Activated CD4-positive, CD25-positive, alpha-beta regulatory T cell treated with anti-CD3 and anti-CD28 coated beads, Interleukin-2, amount 50 U/mL, for 24 hours (primary cell): ENCODE measurements at places on chromosomes 12 and 14.

- no peak for ATAC-seq
Measured at GRCh38 chr12:123075087-123075645, 75.7 kb downstream of the PITPNM2 start.

- no peak for ATAC-seq
Measured at GRCh38 chr12:106109168-106109910, 29.4 kb downstream of the NUAK1 start.

GRCh38 chr12:105443802-105444652 lies 113.5 kb downstream of the C12orf75 start:
- no peak for ATAC-seq

DNA sequence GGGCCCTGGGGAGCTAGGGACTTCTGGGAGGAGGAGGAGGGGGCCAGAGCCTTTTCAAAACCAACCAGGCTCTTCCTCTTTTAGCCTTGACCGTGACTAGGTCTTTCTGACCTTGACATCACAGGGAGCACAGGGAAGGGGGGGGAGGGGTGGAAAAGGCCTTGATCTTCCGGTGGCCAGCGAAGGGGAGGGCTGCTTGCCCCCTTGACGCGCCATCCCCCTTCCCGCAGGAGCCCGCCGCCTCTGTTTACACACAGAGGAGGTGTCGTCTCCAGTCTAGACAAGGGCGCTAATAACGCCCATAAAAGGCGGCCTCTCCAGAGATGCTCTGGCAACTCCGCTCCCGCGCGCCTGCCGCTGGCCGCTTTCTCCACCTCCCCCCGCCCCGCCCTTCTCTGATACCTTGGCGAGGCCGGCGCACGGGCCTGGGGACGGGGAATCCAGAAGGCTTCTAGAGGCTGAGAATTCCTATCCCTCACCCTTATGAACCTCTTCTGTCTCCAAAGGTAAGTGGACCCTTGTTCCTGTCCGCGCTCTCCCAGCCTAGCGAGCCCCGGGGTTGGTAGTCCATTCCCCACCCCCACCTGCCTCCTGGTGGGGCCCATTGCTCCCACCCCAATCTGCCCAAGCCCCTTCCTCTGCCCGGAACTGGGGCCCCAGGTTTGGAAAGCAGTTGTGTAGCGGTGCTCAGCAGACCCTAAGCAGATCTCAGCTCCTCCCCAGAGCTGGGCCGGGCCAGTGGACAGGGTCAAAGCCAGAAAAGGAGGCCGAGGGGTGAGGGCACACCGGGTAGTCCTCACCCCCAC lies 4.9 kb upstream of the HOXC12 start:
- no peak for ATAC-seq

DNA sequence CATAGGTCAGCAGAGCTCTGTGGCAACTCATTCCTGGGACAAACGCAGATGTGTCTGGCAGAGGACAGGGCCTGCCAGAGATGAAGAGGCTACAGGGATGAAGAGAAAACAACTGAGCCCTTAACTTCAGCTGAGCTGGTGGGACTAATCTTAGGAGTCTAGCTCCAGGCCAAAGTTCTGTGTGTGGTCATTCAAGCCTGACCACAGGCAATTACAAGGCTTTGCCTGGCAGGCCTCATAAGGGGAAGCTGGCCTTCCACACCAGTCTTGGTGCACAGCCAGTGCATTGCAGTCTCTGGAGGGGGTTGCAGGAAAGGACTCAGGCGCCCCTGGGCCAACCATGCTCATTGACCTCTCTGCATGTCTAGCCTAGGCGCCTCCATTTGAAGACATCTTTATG lies 127.6 kb upstream of the DAAM1 start:
- no peak for ATAC-seq

DNA sequence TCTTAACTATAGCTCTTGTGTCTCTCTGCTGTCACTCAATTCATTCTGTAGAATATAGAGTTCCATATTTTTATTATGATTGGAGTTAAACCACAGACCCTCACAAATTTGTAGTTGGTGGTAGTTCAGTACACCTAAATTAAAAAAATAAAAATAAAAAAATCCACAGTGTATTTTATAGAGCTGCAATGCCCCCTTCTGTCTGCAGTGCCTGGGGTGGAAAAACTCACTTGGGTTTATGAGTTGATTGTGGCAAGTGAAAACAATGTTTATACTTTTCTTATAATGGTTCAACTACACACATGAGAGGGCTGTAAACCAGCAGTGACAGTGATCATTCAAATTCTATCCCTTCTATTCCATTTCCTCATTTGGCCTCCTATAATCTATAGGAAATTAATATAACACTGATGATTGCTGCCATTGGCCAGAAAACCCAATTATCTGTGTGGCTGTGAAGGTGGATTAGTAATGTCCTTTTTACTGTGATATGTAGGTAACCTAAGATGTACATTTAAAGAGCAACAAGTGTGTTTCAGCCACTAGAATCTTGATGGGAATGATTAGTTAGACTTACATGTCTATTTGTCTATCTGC lies 166.9 kb upstream of the LRIG3 start:
- no peak for ATAC-seq

DNA sequence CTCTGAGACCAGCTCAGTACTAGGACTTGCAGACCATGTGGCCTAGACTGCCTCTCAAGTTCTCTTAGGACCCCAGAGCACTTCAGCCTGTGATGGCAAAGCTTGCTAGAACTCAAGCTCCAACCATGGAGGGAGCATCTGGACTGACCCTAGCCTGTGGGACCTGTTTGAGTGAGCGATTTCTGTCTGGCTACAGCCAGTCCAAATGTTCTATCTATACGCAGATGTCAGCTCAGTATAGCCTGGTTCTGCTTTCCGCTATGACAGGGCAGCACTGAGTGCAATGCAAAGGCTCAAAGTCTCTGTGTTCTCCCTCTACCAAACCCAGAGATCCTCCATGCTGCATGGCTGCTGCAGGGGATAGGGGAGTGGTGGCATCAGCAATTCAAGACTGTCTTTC lies 20.7 kb upstream of the PPM1H start:
- ATAC-seq = no peak

DNA sequence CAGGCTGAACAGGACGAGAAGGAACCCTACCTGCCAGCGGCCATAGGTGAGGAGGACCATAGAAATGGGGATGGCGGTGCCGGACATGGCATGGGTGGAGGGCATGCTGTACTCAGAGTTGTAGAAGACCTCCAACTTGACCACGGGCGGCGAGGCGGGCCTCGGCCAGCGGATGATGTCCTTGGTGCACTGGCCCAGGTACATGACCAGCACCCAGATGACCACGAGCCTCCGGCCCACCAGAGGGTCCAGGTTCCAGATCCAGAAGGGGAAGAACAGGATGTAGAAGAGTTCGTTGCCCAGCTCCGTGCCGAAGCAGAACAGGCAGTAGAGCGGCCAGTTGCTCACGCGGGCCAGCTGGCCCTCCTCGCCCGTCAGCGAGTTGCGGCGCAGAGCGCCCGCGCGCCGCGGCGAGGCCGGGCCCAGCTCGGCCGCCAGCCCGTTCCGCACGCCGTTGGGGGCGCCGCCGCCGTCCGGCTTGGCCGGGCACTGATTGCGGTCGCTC lies 582 bp downstream of the SGPP1 start:
- peak; percentile 37 for ATAC-seq

DNA sequence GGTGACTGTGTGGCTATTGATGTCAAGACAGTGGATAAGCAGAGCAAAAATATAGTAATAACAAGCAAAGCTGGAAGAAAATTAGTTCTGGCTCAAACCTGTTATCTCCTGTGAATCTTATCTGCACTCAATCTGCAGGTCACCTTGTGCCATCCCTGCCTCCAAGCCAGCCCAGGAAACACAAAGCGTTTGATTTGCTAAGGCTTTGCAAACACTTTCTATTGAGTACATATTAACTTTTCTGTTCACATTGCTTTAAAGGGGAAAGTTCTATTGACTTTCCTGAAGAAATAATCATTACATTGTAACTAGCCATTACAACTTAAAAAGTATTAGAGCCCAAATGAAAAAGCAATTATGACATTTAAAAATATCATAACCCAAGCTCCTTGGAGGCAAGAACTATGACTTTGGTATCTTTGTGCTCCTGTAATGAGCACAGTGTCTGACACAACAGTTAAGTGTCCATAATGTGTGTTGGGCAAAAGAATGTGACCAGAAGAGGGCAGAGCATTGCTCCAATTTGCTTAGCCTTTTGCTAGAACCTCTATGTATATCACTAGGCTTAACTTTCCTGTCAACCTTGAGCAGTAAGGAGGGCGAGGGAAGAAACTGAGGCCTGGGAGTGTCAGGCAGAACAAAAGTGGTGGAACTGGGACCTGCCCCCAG lies 24.7 kb downstream of the SERPINA3 start:
- no peak for ATAC-seq

- ATAC-seq = no peak
Measured at GRCh38 chr12:38759621-38760020, 145.8 kb downstream of the CPNE8 start.

DNA sequence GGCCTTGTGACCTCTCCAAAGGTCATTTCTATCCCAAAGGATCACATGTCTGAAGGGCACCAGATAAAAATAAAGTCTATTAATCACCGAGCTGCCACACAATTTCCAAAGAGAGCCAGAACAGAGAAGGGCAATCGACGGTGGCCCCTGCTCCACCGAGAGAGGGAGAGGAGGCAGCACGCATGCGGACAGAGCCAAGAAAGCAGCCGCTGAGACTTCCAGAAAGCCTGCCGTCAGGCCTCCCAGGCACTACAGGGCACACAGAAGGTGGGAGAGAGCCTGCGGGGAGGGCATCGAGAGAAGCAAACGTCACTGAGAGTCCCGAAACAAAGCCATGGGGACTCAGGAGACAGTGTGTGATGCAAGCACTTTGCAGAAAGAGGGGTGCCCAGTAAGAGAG lies 182.0 kb downstream of the DPF3 start:
- no peak for ATAC-seq

- peak; percentile 71 for ATAC-seq
Measured at GRCh38 chr12:110577864-110578693, 5.0 kb downstream of the PPTC7 start.

DNA sequence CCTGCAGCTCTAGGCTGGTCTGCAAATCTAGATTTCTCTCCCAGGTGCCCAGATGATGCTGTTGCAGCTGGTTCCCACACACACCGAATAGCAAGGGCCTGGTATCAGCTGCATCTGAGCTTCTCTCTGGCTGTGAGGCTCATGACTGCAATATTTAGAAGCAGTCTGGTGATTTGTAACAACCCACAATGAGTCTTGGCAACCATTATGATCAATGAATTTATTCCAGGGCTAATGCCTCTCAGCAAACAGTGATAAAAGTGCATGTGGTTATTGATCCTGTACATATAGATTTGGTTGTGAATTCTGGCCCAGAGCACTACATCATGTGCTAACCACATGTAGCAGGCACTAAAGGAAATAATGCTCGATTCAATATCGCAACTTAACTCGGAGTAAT lies 114.3 kb downstream of the ASCL4 start:
- ATAC-seq = no peak

DNA sequence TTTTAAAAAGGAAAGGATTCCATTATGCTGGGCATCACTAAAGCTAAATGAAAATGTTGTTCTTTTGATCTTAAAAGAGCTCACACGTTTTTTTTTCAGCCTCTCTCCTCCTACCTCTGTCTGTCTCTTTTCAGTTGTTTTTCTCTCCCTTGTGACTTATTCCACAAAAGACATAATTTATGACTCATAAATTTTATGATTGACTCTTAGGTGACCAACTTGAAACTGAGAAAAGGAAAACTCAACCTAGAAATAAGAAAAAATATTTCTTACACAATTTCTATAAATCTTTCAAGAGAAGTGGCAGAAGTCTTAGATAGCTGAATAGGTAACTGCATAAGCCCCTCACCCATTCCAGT lies 227.7 kb upstream of the DDHD1 start:
- ATAC-seq = no peak

DNA sequence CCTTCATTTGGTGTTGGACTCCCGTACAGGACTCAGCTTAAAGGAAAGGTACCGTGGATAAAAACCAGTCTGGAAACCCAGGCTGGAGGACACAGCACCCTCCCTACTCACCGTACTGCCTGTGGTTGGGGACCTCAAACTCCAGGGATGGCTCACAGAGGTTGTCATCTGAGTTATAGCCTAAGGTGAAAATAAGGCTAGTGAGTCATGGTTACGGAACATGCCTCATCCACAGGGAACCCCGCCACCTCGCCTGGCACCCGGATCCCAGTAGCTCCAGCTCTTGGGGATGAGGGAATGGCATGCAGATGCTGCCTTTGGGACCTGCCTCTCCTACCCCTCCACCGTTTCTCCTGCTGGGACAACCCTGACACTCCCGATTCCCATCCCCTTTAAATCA lies 36.8 kb upstream of the GPR68 start:
- ATAC-seq = no peak

DNA sequence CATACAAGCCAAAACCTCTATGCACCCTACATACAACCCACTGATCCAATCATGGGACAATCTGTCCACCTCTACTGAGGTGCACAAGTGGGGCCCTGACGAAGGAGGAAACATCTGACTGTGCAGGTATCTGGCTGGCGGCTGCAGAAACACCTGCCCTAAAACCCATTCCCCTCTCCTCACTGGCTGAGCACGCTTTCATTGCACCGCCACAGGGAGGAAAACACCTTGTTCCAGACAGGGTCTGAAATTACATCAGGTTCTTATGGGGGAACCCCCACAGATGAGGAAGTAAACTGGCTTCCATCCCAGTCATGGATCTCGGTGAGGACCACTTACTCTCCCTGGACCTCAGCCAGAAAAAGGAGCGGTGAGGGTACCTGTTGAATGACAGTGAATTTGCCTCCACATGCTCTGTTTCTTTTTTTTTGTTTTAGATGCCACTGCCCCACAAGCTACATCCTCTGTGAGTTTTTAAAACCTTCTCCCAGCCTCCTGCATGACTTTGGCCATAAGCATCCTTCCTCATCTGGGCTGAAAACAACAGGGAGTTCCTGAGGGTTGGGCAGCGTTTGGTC lies 23.8 kb upstream of the DGLUCY start:
- no peak for ATAC-seq

GRCh38 chr14:35121026-35121886 lies 534 bp downstream of the PPP2R3C start:
- ATAC-seq = no peak

GRCh38 chr14:69999261-69999674 lies 120.1 kb downstream of the SMOC1 start:
- no peak for ATAC-seq

GRCh38 chr14:98956661-98957060 lies 315.3 kb downstream of the BCL11B start:
- no peak for ATAC-seq

- no peak for ATAC-seq
Measured at GRCh38 chr12:121452340-121452984, 52.5 kb downstream of the RNF34 start.

DNA sequence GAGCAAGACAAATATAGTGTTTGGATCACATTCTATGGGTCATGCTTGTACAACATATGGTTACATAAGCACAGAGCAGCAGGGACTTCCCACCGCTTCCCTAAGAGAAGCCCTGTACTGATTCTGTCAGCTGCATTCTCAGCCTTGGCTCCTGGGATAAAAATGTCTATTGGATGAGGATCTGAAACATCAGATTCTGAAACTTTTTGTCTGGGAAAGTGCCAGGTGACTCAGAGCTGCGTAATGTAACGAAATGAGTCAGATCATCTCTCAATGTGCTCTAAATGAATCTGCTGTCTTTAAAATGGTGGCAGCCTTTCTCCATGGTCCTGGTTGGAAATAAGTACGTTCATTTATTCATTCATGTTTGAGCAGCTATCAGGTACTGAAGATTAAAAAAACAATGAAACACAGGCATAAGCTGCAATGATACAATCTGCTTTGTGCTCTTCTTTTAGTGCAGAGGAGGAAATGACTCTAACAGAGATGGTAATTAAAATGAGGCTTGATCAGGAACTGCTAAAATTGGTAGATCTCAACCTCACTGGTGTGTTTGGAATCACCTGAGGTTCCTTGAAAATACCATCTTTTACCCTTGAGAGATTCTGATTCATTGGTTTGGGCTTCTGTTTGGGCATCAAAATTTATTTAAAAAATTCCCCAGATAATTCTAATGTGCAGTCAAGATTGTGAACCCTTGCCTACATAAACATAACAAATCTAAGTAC lies 99.1 kb upstream of the NAP1L1 start:
- peak; percentile 88 for ATAC-seq
